ENCODE measurements at places on chromosomes 3 and 15. TPM values are rescaled to one million over a fixed set of nuclear protein-coding genes. Genes with fewer than 3 reads are reported as not detected.

CHMP2B gene
- total RNA-seq, result 32.9 TPM

CD96 gene
- total RNA-seq, result 0.13 TPM

UQCC5 gene
- 1.1 TPM for total RNA-seq

CLRN1 gene
- not detected for total RNA-seq

- no peaks in the 10 kb centered on the region for H3K36me3 ChIP-seq
- H3K4me3 ChIP-seq, result no peak overlapping the region
- no peaks in the 10 kb centered on the region for H3K27me3 ChIP-seq
Observed at GRCh38 chr15:41161736-41162135, 45.7 kb upstream of the INO80 start.

DNA sequence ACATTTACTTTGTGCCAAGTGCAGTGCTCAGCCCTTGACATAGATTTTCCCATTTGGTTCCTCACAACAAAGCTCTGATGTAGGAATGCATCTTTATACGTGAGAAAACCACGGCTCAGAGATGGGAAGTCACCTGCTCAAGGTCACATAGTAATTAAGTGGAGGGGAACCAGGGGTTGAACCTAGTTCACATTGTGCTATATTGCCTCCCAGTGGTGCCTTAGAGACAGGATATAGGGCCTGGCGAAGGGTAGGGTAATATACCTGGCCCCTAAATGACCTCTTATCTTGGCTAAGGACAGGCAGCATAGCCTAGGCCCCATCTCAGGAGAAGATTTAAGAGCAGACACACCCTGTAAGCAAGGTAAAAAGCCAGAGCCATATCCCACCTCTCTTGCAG is 71.5 kb downstream of the FOXP1 start:
- no peaks in the 10 kb centered on the region for H3K36me3 ChIP-seq
- H3K4me1 ChIP-seq, result peaks cover 8% of the 10 kb centered on the region
- no peak overlapping the region for H3K4me3 ChIP-seq
- no peak for DNase-seq

GRCh38 chr15:48471073-48471472 is 139.8 kb downstream of the DUT start:
- H3K27ac ChIP-seq, result no peak overlapping the region
- peaks cover 91% of the 10 kb centered on the region for H3K36me3 ChIP-seq
- H3K27me3 ChIP-seq, result no peaks in the 10 kb centered on the region
- no peak overlapping the region for H3K4me3 ChIP-seq

- no peak overlapping the region for H3K4me3 ChIP-seq
- no peaks in the 10 kb centered on the region for H3K27me3 ChIP-seq
- no peaks in the 10 kb centered on the region for H3K36me3 ChIP-seq
Observed at GRCh38 chr3:71380096-71380495, 203.4 kb downstream of the FOXP1 start.

DNA sequence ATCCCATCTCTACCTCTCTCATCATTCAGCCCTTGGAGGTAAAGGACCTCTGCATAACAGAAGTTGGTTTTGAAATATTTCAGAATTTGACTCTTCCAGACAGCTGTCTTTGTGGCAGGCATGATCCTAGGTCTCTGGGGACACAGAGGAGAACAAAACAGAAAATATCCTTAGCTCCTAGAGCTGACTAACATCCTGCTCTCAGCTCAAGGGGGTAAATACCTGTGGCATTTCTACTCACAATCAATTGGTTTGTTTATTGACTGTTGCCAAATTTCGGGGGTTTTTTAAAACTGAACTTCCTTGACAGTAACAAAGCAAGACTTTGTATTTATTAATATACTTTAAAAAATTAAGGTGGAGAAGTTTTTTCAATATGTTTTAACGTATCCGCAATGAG is 78.8 kb downstream of the EOMES start:
- H3K36me3 ChIP-seq, result no peaks in the 10 kb centered on the region
- no peak overlapping the region for H3K27ac ChIP-seq

DNA sequence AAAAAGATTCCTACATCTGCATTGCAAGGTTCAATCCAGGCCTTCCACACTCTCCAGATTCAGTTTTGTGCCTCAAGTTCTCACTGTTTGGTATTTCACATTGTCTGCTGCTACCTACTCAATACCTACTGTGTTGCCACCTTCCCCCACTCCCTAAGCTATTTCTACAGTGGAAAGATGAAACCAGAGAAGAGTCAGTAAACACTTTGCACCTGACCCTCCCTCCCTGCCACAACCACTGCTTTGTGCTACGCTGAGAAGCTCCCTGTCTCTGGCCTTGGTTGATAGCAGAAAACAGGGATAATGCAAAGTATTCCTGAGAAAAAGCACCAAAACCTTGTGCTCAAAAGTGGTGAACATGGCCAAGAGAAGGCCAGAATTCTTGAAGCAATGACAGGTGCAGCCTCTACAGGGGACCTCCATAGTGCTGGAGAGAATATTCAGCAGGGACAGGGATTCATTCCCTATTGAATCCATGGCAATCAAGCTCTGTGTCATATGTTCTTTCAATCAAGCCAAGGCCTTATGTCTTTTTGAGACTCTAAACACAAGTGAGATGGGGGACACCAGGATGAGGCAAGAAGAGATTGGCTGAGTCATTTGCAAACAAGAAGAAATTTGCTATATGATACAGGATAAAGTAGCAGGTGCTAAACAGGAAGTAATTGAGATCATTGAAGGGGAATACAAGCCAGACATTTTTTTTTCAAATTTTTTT is 83.5 kb upstream of the LIPC start:
- H3K27ac ChIP-seq, result no peak overlapping the region
- DNase-seq, result no peak
- H3K4me1 ChIP-seq, result peaks cover 27% of the 10 kb centered on the region
- H3K36me3 ChIP-seq, result no peaks in the 10 kb centered on the region
- no peaks in the 10 kb centered on the region for H3K27me3 ChIP-seq

DNA sequence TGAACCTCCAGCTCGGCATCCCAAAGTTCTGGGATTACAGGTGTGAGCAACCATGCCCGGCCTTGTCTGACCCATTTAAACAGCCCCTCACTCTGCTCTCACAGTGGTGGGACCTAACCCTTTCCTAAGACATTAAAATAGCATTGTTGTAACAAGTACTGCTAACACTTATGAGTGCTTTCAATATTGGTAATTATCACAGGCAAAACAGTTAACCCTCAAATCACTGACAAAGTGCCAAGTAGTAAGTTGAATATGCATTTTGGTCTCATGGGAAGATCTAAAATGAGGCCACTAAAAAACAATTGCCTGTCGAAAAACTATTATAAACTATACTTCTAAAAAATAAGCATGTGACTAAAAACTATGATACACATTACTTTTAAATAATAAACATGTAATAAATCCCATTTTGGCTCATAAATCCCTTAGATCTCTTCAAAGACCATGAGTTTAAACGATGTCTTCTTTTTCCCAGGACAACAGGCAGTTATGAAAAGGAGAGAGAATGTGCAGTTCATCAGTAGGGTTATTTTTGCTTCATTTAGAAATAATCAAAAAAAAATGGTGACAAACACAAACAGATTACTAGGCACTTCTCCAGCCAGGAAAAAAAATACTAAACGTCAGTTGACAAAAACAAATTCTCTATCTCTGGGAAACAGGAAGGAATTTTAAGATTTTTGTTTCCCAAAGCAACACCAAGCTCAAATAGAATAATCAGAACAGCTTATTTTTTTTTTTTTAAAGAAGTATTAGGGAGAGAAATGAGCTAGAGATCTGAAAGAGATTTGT is 95.4 kb downstream of the RFTN1 start:
- H3K36me3 ChIP-seq, result 0 out of 2 replicates have a peak, but pooled peaks cover 4% of the 10 kb centered on the region
- H3K4me3 ChIP-seq, result no peak overlapping the region
- DNase-seq, result no peak

DNA sequence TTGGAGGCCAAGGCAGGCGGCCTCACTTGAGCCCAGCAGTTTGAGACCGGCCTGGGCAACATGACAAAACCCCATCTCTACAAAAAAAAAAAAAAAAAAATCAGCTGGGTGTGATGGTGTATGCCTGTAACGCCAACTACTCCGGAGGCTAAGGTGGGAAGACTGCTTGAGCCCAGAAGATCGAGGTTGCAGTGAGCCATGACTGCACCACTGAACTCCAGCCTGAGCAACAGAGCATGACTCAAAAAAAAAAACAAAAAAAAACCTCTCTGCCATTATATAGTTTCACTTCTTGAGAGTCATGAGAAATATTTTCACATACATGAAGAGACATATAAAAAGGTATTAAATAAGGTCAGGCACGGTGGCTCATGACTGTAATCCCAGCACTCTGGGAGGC is 45.9 kb upstream of the CP start:
- no peaks in the 10 kb centered on the region for H3K36me3 ChIP-seq
- no peaks in the 10 kb centered on the region for H3K27me3 ChIP-seq
- H3K4me3 ChIP-seq, result no peak overlapping the region
- no peaks in the 10 kb centered on the region for H3K4me1 ChIP-seq
- H3K27ac ChIP-seq, result no peak overlapping the region

DNA sequence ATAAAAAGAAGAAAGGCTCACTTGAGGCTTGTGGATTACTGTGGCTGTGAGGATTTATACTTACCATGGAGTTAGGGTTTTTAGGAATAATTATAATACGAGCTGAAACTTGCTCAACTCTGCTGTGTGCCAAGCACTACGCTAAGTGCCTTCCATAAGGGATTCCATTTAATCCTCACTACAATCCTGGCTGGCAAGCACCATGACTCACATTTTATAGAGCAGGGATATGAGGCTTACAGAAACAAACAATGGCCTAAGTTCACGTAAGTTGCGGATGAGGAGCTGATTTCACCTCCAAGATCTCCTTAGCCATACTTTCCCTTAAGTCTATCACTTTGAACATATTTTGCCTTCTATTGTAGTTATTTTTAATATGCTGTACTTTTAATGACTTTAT is 43.9 kb upstream of the ARL8B start:
- no peak overlapping the region for H3K4me3 ChIP-seq
- H3K27me3 ChIP-seq, result no peaks in the 10 kb centered on the region
- no peaks in the 10 kb centered on the region for H3K4me1 ChIP-seq
- no peak for DNase-seq

GRCh38 chr15:75649848-75650247 is 2.1 kb downstream of the SNX33 start:
- H3K36me3 ChIP-seq, result peaks cover 46% of the 10 kb centered on the region
- no peak overlapping the region for H3K27ac ChIP-seq
- no peak overlapping the region for H3K4me3 ChIP-seq
- H3K4me1 ChIP-seq, result peaks cover 44% of the 10 kb centered on the region

DNA sequence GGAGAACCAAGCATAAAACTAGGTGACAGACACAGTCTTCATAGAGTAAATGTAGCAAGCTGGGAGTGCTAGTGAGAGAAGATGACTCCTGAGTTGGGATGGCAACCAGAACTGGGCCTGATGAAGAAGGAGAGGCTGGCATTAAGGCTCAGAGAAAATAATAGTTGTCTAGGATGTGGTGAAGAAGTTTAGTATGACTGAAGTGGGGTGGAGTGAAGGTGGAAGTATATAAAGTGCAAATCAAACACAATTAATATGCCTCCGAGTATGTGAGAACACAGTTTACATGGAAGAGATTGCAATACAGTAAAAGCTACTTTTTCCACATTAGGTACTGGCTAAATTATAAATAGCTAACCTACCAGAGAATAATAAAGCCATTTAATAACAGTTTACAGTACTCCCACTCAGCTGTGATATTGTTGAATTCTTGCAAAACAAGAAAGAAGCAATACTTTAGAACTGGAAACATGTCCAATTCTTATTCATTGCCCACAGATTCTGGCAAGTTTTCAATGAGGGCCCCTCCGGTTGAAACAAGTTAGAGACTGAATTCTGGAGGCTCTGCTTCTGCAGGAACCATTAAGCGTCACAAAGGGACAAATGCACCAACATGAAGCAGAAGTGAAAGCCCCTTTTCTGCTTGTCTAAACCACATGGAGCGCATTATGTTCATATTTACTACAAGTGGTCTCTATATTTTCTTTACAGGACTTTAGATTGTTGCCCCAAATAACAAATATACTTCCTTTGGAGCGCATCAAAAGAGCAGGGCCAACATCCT is 243.7 kb downstream of the SLC9A9 start:
- no peaks in the 10 kb centered on the region for H3K36me3 ChIP-seq
- H3K27me3 ChIP-seq, result no peaks in the 10 kb centered on the region
- no peak overlapping the region for H3K4me3 ChIP-seq
- no peak overlapping the region for H3K27ac ChIP-seq
- DNase-seq, result no peak

GRCh38 chr3:170997961-170998913 is 28.3 kb downstream of the SLC2A2 start:
- peak; percentile 26 for DNase-seq
- H3K36me3 ChIP-seq, result no peaks in the 10 kb centered on the region
- peaks cover 31% of the 10 kb centered on the region for H3K4me1 ChIP-seq
- H3K4me3 ChIP-seq, result no peak overlapping the region
- H3K27ac ChIP-seq, result no peak overlapping the region

DNA sequence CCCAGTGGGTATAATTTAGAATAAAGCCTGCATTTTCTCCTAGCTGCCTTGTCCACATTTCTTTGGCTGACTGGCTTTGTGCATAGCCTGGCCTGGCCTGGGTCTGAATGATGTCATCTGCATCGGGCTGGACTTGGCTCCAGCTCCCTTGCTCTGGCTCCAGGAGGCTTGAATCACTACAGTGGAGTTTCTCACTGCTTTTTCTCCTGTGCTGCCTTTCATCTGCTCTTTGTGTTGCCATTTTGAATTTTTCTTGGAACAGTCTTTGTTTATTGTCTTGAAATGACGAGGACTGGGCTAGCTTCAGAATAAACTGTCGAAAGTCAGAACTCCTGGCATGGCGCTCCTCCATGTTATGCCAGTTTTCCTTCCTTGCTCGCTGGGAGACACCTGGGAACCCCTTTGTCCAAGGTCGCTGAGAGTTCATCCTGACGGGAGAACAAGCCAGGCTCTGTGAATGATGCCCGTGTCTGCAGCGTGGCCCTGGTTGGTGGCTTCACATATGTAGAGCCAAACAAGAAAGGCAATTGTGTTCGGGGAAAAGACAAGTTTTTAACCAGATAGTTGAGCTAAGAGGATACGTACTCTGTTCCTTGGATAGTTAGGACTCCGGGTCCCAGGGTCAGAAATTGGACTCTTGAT is 258.9 kb downstream of the PDZRN3 start:
- no peaks in the 10 kb centered on the region for H3K36me3 ChIP-seq
- no peaks in the 10 kb centered on the region for H3K27me3 ChIP-seq
- DNase-seq, result no peak
- H3K4me1 ChIP-seq, result no peaks in the 10 kb centered on the region

GRCh38 chr3:31937225-31937624 is 43.8 kb downstream of the OSBPL10 start:
- DNase-seq, result no peak
- H3K4me3 ChIP-seq, result no peak overlapping the region

DNA sequence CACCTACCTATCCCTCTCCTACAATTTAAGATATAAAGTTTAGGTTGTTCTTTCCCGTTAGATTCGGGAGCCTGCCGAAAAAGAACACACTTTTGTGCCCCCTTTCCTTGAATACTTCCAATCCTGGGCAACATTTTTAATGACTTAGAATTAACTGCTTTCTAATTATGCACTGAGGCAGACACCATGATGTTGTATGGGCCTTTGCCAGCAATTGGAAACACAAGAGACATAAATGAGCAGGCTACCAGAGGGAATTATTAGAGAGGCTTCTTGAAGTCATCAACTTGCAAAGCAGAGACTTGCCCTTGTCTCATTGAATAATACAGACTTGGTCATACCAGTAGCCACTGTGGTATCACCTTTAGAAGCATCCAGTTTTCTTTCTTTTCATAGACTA is 96.8 kb downstream of the CDIN1 start:
- no peaks in the 10 kb centered on the region for H3K36me3 ChIP-seq
- no peak overlapping the region for H3K4me3 ChIP-seq
- H3K4me1 ChIP-seq, result no peaks in the 10 kb centered on the region
